ENCODE measurements at places on chromosomes 6 and 20. TPM values are rescaled to one million over a fixed set of nuclear protein-coding genes. Genes with fewer than 3 reads are reported as not detected.

Gene CST1
- total RNA-seq = not detected

Gene MYBL2
- 80.8 TPM for total RNA-seq

Gene MRAP2
- total RNA-seq = 0.86 TPM

DNA sequence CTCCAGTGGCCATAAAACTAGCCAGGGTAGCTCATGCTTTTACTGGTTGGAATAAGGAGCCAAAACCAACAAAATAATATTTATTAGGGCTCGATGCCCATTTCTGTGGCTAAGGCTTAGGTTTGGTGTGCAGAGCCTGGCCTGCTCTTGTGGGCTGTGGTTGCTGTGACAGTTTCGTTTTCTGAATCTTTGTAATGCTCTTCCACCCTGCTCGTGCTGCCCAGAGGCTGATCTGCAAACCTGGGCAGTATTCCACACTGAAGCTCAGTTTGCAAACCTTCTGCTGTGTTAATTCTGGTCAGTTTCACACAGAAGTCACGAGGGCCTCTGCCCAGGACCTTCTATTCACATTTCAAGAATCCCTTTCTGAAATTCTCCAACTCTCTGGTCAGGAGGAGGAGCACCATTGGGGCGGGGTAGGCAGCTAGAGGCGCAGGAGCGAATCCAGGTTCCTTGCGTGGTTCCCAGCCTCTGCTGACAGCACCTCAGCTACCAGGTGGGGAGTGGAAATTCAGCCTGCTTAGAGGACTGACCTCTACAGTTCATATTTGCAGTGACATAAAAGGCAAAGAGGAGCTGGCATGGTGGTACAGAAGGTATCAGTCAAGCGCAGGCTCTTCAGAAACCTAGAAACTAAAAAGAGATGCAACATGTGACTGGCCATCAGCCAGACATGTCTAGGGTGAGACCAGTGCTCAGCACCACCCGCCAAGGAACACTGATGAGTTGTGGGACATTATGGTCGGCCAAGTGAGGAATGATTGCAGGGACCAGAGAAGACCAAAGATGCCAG is 14.3 kb upstream of the C20orf144 start:
- DNase-seq = peak; percentile 38

- DNase-seq = no peak
These were observed 50.1 kb downstream of the NFATC2 start for GRCh38 chr20:51492167-51493092.

DNA sequence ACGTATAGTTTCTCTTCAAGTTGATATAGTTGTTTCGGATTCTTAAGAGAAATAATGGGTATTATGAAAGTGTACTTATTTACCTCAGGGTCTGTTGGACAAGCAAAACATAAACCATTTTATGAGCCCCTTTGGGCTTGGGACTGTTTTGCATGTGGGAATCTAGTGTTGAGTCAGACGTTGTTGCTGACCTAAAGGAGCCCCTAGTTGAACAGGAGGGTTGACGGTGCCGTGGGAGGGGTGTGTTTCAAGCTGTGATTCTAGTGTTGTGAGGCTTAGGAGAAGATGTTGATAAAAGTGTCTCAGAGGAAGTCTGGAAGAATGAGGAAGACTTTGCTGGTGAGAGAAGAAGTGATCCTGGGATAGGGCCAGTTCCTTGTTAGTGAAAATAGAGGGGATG is 140.0 kb downstream of the ARID1B start:
- DNase-seq = no peak

- peak; percentile 86 for DNase-seq
These were observed at the start of gene CLIC1 for GRCh38 chr6:31736021-31736767. TSS of gene CLIC1 (minus strand) at chr6:31736530. CDS start at chr6:31736300, 230 bp downstream.

Data from A172 (cell line).